NCI-H2107 (cell line): ENCODE measurements at places on chromosomes 16 and 17.

GRCh38 chr16:1088295-1089170, 7.5 kb downstream of the C1QTNF8 start:
- DNase-seq = no peak

DNA sequence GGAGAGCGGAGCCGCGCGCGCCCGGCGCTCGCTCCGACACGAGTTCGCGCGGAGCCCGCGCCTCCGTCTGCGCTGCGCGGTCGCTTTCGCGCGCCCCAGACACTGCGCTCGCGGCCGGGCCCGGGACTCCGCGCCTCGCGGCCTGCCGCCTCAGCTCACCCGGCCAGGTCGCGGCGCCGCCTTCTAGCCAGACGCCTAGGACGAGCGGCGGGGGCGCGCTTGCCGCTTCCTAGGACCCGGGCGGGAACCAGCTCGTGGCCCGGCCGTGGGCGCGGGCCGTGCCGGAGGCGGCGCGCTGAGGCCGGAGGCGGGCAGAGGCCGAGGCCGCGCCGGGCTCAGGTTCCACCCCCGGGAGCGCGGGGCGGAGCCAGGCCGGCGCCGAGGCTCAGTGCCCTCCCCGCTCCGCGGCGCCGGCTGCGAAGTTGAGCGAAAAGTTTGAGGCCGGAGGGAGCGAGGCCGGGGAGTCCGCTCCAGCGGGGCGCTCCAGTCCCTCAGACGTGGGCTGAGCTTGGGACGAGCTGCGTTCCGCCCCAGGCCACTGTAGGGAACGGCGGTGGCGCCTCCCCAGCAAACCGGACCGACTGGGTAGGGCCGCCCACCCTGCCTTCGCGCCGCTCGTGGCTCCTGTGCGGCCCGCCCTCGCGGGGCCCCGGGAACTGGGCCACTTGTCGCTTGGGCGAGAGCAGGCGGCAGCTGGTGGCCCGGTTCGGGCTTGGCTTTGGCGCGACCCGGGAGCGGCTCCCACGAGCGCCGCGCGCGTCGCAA, at the start of gene SPHK1:
SPHK1 (plus strand) TSS at position 388 of the 765 bp plus-strand sequence. CDS start 1,036 bp downstream, outside the sequence.
- no peak for DNase-seq

GRCh38 chr17:50815400-50815799, 20.0 kb upstream of the WFIKKN2 start:
- DNase-seq = no peak

GRCh38 chr16:5024632-5025031, 9.1 kb downstream of the NAGPA start:
- DNase-seq = peak; percentile 64

- DNase-seq = no peak
Observed at GRCh38 chr17:8221663-8222379, 11.4 kb upstream of the AURKB start.

DNA sequence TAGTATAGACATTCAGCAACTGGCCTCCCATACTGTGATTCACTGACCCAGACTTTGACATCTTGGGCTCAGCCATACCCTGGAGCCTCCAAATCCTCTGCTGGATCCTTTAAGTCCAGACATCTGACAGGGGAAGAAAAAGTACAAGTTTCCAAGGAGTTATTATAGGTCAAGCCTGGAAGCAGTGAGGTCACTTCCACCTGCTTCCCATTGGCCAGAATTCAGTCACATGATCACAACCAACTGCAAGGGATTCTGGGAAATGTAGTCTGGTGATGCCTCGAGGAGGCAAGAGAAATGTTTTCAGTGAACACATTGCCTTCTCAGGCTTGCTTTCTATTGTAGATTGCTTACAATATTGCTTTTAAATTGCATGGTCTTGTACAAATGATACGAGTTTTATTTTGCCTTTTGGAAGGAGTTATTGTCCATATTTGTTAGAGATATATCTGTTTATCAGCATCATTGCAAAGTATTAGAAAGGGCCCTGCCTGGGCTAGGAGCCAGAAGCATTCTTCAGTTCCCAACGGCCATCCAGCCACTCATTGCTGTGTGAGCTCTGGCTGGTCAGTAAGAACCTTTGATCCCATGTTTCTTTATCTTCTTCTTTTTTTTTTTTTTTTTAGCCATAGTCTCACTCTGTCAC, 696.9 kb downstream of the WWOX start:
- no peak for DNase-seq

- DNase-seq = no peak
Observed at GRCh38 chr17:76449126-76449525, 3.8 kb downstream of the UBE2O start.

DNA sequence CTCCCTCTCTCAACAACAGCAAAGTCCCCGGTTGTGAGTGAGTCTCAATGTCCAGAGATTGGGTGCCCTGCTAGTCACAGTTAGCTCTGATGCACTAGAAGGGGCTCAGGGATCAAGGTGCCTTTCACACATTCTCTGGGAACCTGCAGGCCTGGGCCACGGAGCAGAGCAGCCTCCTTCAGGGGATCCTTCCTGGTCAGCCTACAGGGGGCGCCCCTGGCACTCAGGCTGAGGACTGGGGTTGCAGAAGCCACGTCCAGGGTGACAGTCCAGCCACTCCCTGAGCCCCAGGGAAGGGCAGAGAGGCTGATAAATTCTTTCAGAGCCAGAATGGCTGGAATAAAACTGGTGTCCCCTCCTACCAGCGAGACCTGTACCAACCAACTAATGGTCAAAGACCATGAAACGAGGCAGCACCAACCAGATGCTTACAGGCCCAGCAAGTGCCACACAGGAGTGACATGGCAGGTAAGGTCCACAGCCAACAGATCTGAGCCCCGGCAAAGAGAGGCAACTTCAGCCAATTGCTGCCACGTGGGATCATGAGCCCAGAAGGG, 43.5 kb downstream of the ST3GAL2 start:
- no peak for DNase-seq

GRCh38 chr16:82031116-82032084, 3.7 kb upstream of the HSD17B2 start:
- no peak for DNase-seq

DNA sequence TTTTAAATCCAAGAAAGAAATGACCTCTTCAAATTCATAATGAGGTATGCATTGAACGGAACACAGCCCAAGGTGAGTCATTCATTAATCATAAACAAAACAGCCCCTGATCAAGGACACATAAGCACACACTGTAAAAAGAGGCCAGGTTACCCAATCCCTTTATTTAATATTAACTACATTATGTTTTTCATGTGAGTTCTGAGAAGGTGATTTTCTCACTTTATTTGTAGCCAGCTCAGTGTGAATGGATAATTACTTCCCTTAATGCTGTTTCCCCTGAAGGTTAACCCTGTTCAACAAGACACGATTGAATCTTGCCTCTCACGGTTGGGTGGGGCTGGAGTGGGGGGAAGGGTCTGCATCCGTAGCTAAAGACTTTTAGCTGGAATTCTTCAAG, 257.3 kb upstream of the SALL1 start:
- DNase-seq = no peak

- DNase-seq = no peak
Observed at GRCh38 chr16:19218581-19218980, 50.5 kb downstream of the SYT17 start.

GRCh38 chr16:83138976-83139690, 512.4 kb downstream of the CDH13 start:
- DNase-seq = no peak

DNA sequence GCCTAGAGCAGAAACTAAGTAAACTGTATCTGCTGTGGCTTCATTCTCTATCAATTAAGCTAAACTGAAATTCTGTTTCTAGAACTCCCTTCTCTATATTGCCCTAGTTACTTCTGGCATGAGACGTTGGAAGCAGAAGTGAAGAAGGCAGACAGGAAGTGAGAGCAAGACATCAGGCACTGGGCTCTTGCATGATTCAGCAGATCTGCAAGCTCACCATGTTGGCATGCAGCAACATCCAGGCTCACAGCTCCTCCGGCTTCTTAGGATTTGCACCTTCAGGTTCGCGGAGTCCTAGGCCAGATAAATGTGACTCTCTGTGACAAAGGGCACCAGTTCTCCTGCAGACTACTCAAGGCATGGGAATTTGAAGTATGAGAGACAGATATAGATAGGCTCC, 148.3 kb downstream of the CDH8 start:
- DNase-seq = no peak

DNA sequence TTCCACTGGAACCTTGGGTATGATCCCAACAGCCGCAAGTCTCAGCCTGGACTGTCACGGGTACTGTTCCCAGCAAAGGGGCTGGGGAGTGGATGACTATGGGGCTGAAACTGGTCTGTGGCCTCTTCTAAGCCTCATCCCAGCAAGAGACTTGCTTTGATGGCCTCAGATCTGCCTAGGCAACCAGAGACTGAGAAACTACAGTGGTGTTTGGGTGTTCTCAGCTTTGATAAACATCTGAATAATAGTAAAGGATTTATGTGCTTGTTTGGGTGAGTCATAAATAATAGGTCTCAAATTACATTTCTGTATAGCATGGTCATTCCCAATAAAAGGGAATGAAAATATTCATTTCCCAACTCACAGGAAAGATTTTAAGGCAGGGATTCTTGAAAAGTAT, 30.2 kb upstream of the ULK2 start:
- DNase-seq = no peak

- DNase-seq = no peak
Observed at GRCh38 chr16:8589900-8590688, at the start of gene TMEM114. Gene TMEM114 (minus strand): TSS chr16:8590511. CDS start chr16:8589838, 673 bp downstream.

DNA sequence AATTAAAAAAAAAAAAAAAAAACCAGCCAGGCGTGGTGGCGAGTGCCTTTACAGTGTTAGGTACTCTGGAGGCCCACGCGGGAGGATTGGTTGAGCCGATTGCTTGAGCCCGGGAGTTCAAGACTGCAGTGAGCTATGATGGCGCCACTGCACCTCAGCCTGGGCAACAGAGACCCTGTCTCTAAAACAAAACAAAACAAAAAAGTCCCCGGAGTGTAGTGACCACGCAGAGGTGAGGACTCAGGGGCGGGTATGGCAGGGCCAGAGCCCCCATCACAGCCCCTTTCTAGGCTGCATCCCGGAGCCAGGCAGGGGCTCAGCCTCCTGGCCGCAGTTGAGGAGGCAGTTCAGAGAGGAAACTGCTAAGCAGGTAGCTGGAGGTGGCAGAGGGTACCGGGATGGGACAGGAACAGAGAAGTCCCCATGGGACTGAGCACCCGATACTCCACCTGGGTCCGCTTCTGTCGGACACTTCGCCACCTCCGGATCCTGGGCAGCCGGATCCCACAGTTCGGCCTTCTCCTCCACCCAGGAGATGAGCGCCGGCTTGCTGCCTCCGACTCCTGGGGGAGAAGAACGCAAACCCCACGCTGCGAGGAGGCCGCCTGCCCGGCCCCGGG, 800 bp downstream of the ZNF747 start:
- no peak for DNase-seq

DNA sequence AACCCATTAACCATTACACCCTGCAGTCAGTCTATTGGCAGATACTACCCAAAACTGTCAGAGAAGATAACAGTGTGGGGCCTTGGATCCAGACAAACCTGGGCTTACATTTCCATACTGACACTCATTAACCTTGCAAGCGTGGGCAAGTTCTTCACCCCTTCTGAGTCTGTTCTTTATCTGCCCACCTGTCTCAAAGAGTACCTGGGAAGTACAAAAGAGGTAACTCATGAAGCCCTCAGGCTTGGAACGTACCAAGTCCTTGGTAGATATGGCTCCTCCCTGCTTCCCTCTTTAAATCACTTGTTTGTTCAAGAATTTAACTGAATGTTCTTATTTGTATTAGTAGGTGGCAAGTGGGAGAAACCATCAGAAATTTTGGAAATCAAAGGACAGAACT, 2.5 kb upstream of the IGSF6 start:
- DNase-seq = no peak

GRCh38 chr16:19967561-19967960, 82.9 kb upstream of the GPRC5B start:
- no peak for DNase-seq
